Prostate gland (tissue), 2 donors: ENCODE measurements at places on chromosomes 7 and 10. TPM values are rescaled to one million over a fixed set of nuclear protein-coding genes. Genes with fewer than 3 reads are reported as not detected.
A peak's percentile ranks its signal among the peaks of the same experiment; 100 is the strongest.

The SUPV3L1 gene
- total RNA-seq, result 18.5 TPM

The HOXA2 gene
- total RNA-seq, result 1.4 TPM

DNA sequence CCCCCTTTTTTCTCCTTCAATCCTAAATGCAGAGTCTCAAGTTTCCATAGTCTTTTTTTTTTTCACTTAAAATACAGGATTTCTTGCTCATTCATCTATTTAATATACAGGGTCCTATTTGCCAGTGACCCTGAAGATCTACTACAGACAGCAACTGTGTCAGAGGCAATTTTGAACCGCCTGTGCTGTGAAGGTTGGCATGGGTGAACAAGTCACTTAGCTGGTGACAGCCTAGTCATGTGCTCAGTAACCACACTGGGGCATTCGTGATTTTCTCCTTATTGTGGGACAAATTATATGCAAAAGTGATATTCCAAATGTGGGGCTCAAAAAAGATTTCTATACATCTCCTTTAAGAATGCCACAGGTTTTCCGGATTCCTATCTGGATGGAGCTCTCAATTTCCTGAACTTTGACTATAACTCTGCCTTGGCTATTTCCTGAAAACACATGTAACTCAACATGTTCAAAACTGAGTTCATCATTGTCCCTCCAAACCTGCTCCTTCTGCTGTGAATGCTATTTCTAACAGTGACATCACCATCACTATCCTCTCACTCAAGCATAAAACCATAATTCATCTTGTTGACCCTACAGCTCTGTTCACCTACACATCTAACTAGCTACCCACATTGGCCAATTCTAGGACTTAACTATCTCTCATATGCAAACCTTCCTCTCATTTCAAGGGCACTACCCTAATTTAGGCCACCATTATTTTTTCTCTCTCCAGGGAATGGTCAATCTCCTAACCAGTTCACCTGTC is 36.7 kb downstream of the CDK6 start:
- no peaks in the 10 kb centered on the region for H3K27me3 ChIP-seq
- no peaks in the 10 kb centered on the region for H3K36me3 ChIP-seq
- peaks cover 3% of the 10 kb centered on the region for H3K4me1 ChIP-seq
- no peak for DNase-seq
- no peak overlapping the region for H3K4me3 ChIP-seq

The DENND2A gene
- total RNA-seq, result 9.2 TPM

DNA sequence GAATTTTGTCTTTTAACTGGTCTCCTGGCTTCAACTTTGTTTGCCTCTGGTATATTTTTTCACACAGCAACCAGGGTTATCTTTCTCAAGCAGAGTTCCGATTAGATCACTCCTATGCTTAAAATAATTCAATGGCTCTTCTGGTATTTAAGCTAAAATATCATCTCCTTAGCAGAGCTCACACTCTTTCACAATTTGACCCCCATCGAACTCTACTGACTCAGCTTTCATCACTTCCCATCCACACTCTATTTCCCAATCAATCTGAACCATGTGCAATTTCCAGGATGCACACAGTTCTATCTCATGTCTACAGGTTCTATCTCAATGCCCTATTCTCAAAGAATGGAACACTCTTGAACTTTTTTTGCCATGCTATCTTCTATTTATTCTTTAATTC is 809.5 kb downstream of the GRID1 start:
- no peak overlapping the region for H3K4me3 ChIP-seq
- no peak for DNase-seq
- no peaks in the 10 kb centered on the region for H3K36me3 ChIP-seq
- H3K4me1 ChIP-seq, result no peaks in the 10 kb centered on the region
- no peaks in the 10 kb centered on the region for H3K27me3 ChIP-seq
- H3K27ac ChIP-seq, result no peak overlapping the region

DNA sequence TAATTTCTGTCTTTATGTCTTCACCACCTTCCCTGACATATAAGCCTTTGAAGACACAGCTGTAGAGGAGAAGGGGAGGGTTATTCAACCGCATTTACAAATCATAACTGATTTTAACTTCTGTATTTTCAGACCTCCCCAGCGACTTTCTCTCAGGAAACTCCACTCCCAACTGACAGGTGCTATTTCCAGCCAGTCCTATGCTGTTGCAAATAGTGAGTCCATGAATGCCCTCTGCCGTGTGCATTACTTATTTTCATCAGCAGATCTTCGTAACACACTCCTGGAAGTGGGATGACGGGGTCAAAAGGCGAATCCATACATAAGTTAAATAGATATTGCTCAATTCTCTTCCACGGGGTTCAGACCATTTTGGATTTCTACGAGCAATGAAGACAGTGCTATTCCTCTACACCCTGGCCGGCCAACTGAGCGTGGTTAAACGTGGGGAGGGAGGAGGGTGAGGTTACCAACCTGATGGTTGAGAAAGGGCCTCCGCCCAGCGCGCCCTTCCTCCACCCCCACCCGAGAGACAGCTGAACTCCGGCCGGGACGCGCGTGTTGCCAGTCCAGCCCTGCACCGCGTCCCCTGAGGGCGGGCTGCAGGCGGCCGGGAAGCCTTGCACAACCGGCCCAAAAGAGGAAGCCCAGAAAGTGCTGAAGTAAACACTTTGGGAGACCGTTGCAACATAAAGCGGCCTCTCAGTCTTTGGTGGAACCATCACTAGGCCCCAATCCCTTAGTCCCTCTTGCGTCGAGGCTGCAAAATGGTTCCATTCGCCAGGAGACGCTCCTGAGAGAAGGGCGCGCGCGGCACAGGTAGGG is at the start of gene APBB1IP:
APBB1IP (plus strand) TSS at position 705 of the 825 bp plus-strand sequence. CDS start 53,986 bp downstream, outside the sequence.
- DNase-seq, result no peak
- no peak within 1 kb of the TSS for H3K27ac ChIP-seq
- peak within 1 kb of the TSS; percentile 13 for H3K4me3 ChIP-seq
- H3K4me1 ChIP-seq, result no peaks in the 10 kb centered on the region

DNA sequence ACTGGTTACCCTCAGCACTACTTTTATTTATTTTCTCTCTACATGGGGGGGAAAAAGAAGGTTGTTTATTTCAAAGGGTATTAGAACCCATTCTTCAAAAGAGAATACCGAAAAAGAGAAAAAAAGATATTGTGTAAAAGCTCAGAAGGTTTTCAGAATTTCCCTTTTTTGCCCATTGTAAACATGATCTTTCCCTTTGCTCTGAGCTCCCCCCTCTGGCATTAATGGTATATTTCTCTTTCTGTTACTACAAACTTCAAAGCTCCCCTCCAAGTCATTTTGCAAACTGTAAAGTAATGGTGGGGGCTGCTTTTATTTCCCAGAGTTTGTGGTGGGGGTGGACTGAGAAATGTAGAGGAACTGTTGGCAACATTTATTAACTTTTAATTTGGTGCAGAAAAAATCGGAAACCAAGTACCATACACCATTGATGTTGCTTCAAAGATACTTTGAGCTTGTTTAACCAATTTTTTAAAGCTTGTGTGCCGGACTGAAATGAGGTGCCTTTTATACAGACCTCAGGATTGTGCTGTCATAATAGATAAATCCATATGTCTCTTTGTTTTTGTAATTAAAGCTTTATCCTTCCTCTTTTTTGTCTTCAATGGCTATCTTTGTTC is 181.5 kb downstream of the EXOC4 start:
- no peak overlapping the region for H3K27ac ChIP-seq
- H3K36me3 ChIP-seq, result no peaks in the 10 kb centered on the region
- no peak for DNase-seq

DNA sequence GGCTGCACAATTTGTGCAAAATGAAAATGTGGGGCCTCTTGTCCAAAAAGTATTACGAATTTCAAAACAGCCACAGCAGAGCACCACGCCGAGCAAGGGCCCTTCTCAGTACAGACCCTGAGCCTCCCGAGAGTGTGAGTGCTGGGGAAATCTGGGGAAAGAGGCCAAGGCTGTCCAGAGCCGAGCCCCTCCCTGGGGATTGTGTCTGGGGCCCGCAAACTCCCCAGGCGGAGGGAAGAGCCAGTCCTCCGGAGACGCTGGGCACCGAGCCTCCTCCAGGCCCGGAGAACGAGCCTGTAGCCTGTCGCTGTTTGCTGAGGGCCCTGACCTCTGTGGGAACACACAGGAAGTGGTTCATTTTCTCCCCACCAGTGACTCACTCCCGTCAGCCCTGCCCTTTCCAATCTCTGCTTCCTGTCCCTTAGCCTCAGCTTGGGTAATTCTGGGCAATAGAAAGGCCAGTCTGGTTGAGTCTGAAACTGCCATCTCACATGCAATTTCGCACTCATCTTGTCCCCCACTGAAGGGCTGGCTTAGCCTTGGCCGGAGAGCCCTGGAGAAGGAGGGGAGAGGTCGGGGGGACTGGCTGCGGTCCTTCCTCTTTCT is 19.5 kb upstream of the GNA12 start:
- H3K4me3 ChIP-seq, result no peak overlapping the region
- DNase-seq, result no peak
- H3K27me3 ChIP-seq, result no peaks in the 10 kb centered on the region
- no peaks in the 10 kb centered on the region for H3K36me3 ChIP-seq
- peak overlapping the region; percentile 49 for H3K27ac ChIP-seq

The TMEM140 gene
- 14.6 TPM for total RNA-seq

GRCh38 chr10:7529638-7530037 is 118.8 kb upstream of the SFMBT2 start:
- peaks cover 3% of the 10 kb centered on the region for H3K27me3 ChIP-seq
- DNase-seq, result peak; percentile 21
- no peak overlapping the region for H3K27ac ChIP-seq
- no peaks in the 10 kb centered on the region for H3K4me1 ChIP-seq
- H3K36me3 ChIP-seq, result no peaks in the 10 kb centered on the region

DNA sequence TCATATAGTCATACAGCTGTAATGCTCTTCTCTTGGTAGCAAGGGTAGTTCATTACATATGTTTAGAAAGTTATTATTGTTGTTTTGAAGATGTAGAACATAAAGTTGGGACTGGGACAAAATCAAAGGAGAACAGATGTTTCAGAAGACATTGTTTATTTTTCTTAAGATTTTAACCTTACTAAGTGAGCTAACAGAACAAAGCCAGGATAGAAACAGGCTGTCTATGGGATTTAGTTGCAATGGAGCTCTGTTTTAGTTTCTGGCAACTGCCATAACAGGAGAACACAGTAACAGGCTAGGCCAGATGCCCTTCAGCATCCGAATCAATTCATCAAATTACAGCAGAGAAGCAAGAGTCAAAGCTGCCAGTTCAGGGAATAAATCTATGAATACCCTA is 382.4 kb downstream of the ARL4A start:
- H3K27ac ChIP-seq, result no peak overlapping the region
- H3K27me3 ChIP-seq, result no peaks in the 10 kb centered on the region
- no peak overlapping the region for H3K4me3 ChIP-seq
- H3K4me1 ChIP-seq, result no peaks in the 10 kb centered on the region
- no peak for DNase-seq
- no peaks in the 10 kb centered on the region for H3K36me3 ChIP-seq

The TDRD1 gene
- not detected for total RNA-seq

GRCh38 chr7:98784216-98784785 is 85.5 kb downstream of the TMEM130 start:
- H3K27me3 ChIP-seq, result no peaks in the 10 kb centered on the region
- H3K27ac ChIP-seq, result no peak overlapping the region
- H3K4me3 ChIP-seq, result no peak overlapping the region
- no peaks in the 10 kb centered on the region for H3K4me1 ChIP-seq
- no peaks in the 10 kb centered on the region for H3K36me3 ChIP-seq

DNA sequence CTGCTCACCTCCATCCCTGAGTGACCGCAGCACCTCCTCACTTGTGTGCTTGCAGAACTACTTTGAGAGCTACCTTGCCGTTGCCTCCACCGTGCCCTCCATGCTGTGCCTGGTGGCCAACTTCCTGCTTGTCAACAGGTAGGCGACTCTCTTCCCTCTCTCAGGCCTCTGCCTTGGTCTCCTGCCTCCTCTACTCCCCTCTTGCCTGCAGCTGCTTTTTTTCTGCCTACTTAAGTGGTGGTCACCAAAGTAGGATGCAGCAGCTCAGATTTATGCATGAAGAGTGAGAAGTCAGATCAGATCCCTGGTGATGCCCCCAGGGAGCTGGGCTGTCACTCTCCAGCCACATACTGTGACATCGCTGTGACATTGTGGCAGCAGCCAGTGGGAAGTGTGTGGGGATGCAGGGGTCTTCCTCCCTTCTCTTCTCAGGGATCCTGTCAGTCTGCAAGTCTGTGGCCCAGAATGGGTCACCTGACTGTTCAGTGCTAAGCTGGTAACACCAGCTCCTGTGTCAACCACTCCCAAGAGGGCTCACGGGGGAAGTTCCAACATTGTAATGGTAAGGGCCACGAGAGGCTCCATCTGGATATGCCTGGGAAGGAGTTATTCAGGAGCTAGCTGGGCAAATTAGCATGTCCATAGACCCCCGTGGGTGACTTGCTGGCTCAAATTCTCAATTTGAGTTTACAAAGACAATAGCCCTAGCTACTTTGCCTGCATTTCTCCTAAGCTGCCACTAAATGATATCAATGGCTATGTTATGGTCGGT is 25.3 kb downstream of the SLC29A3 start:
- no peak overlapping the region for H3K4me3 ChIP-seq
- H3K27ac ChIP-seq, result no peak overlapping the region
- H3K36me3 ChIP-seq, result no peaks in the 10 kb centered on the region
- no peak for DNase-seq

- no peaks in the 10 kb centered on the region for H3K27me3 ChIP-seq
- no peaks in the 10 kb centered on the region for H3K4me1 ChIP-seq
- no peaks in the 10 kb centered on the region for H3K36me3 ChIP-seq
- DNase-seq, result no peak
- no peak overlapping the region for H3K4me3 ChIP-seq
- H3K27ac ChIP-seq, result no peak overlapping the region
Measured at GRCh38 chr7:123437447-123437995, 96.9 kb downstream of the IQUB start.

GRCh38 chr7:48875045-48875916 is 49.1 kb upstream of the CDC14C start:
- H3K27me3 ChIP-seq, result no peaks in the 10 kb centered on the region
- DNase-seq, result peak; percentile 10
- no peak overlapping the region for H3K4me3 ChIP-seq
- H3K4me1 ChIP-seq, result no peaks in the 10 kb centered on the region
- H3K36me3 ChIP-seq, result no peaks in the 10 kb centered on the region

The VAX1 gene
- not detected for total RNA-seq

GRCh38 chr10:14451341-14451740 is 120.6 kb upstream of the FRMD4A start:
- no peak overlapping the region for H3K4me3 ChIP-seq
- no peak for DNase-seq

The TUBAL3 gene
- total RNA-seq, result not detected

GRCh38 chr10:126777714-126778113 is 107.2 kb upstream of the C10orf90 start:
- no peak overlapping the region for H3K27ac ChIP-seq
- H3K27me3 ChIP-seq, result no peaks in the 10 kb centered on the region
- DNase-seq, result no peak
- H3K4me1 ChIP-seq, result no peaks in the 10 kb centered on the region
- H3K4me3 ChIP-seq, result no peak overlapping the region
